ENCODE measurements at places on chromosomes 11 and 22. TPM values are rescaled to one million over a fixed set of nuclear protein-coding genes. Genes with fewer than 3 reads are reported as not detected.

Gene BCO2
- total RNA-seq = 2.2 TPM

Gene ABCG4
- not detected for total RNA-seq

Gene SCN3B
- not detected for total RNA-seq

Gene BARX2
- 2.7 TPM for total RNA-seq

Gene HTR3A
- not detected for total RNA-seq

Gene VPS11
- total RNA-seq = 38.3 TPM

Gene SPON1
- 0.85 TPM for total RNA-seq

Gene RRAS2
- total RNA-seq = 73.5 TPM

Gene SLC22A25
- not detected for total RNA-seq

Gene SYT13
- total RNA-seq = not detected

Gene C22orf31
- total RNA-seq = not detected

Gene MRGPRX3
- total RNA-seq = not detected

Gene GSTT2
- total RNA-seq = not detected

Gene OR8B12
- total RNA-seq = not detected

Gene KRTAP5-9
- total RNA-seq = 0.24 TPM
